ENCODE measurements at places on chromosomes 3 and 15.

DNA sequence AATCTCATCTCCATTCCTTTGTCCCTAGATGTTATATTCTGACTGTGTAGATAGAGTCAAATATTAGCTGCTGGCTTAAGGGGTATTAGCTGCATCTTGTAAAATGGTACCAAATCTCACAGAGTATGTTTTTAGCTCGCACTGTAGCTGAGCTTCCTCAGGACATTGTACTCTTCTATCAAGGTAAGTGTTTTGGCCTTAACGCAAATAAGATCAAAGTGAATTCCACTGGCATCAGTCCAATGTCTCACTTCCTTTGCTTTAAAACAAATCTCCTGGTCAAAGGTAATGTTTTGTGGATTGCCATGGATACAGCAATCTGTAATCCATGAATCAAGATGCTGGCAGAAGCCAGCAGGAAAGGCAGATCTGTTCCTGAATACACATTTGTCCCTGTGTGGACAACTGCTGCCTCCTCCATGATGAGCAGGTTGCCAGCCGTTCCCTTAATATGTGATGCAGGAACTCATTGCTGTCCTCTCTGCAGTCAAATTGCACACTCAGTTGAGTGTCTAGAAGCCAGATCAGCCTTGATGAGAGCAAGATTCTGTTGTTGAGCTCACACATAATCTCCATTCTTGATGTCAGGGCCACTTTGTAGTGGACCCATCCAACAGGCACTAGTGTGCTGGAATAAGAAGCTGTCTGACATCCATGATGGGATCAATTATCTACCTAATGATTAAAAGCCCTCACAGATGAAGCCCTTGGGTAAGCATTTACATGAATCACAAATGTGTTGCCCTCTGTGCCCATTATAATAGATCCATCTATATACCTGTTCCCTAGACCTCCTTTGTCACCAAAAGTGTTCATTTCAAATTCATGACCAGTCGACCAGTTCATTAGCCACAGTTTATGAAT lies 96.6 kb upstream of the AGTR1 start:
- no peak for DNase-seq

- no peak for DNase-seq
Observed at GRCh38 chr3:127679534-127680145, 6.9 kb downstream of the ABTB1 start.

- DNase-seq = no peak
Observed at GRCh38 chr15:38961931-38962330, 397.3 kb upstream of the RASGRP1 start.

GRCh38 chr3:40800343-40800742 lies 275.6 kb downstream of the ZNF621 start:
- no peak for DNase-seq

- DNase-seq = no peak
Observed at GRCh38 chr15:77846360-77846759, 213.6 kb upstream of the LINGO1 start.

DNA sequence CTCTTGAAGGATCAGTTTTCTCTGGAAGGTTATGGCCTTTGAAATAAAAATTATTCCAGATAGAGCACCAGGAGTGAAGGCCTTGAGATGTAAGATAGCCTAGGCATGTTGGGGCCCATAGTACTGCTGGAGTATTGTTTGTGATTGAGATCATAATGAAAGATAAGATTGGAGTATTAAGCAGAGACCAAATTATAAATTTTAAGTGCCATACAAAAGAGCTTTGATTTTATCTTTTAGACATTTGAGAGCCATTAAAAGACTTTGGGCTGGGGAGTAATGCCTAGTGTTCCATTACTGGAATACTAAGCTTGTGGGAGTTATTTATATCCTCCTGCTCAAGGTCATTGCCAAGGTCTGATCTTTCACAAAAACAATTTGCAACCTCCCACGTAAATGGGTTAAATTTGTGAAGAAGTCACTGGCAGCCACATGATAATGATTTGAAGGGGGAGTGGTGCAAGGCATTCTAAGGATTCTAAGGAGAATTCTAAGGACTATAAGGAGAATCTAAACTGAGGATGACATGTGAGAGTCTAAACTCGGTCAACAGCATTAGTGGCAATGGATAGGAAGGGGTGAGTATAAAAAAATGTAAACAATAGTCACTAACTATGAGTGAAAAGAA lies 12.8 kb downstream of the ELL3 start:
- DNase-seq = no peak

DNA sequence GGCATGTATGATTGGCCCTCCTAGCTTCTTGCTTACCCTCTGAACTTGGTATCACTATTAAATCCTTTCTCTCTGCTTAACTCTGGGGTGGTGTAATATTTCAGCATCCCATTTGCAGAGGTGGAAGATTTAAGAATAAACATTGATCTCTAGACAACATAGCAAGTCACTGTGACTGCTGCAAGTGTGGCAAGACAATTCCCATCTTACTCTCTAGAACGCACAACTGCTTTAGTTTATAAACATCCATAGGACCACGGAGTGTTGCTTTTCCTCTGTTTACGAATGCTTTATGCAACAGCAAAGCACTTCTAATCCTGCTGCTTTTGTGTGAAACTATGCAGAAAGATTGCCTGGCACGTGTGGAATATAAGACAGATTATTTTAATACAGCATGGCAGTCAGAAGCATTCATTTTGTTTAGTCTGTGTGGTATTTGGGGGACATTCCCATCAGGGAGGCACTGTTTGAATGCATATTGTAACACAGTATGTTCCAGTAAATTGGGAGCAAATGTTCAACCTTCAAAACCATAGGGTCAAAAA lies 338.9 kb upstream of the TMCO5A start:
- no peak for DNase-seq

- no peak for DNase-seq
Observed at GRCh38 chr3:190545191-190545590, 31.3 kb downstream of the IL1RAP start.

DNA sequence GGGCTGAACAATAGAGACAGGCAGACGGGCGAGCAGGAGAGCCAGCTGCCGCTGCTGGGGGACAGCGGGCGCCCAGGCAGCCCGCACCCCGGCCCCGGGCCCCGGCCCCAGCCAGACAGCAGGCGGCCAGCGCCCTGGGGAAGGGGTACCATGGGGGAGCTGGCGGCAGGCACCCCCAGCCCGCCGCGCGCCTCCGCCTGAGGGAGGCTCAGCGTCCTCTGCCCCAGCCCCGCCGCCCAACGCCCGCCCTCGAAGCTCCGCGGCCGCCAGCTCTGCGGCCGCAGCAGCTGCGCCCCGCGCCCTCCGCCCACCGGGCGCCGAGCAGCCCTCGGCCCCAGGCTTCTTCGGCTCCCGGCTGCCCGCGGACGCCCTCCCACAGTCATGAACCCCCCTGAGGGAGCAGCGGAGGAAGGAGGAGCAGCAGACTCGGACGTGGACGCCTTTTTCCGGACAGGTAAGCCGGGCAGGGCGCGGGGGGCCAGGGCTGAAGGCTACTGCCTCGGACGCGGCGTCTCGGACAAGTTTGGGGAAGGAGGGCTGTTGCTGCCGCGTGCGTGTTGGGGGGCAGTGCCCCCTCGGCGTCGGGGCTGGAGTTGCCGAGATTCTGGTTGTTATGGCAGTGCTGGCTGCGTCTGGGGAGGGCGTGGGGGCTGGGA lies 41.6 kb upstream of the ROPN1 start:
- DNase-seq = no peak

- DNase-seq = no peak
Observed at GRCh38 chr3:7512048-7512447, 651.1 kb downstream of the GRM7 start.

DNA sequence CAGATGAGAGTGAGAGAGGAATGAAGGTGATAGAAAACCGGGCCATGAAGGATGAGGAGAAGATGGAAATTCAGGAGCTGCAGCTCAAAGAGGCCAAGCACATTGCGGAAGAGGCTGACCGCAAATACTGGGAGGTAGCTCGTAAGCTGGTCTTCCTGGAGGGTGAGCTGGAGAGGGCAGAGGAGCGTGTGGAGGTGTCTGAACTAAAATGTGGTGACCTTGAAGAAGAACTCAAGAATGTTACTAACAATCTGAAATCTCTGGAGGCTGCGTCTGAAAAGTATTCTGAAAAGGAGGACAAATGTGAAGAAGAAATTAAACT lies 88.9 kb downstream of the EOMES start:
- no peak for DNase-seq

DNA sequence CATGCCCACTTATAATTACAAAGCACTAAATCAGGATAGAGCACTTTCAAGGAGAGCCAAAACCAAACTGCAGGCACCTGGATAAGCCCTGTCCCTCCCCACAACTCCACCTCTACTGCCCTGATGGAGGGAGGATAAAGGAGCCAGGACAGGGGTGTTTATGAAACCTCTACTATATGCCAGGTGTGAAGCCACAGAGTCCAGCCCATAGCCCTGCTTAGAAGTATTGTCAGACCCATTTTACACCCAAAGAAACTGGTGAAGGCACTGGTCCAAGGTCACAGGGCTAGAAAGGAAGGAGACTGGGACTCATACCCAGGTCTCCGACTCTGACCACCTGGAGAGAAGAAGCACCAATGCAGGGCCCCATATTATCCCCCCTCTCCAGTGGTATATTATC lies 48.7 kb downstream of the SH3BP5 start:
- no peak for DNase-seq

GRCh38 chr3:185416513-185416912 lies 53.6 kb downstream of the MAP3K13 start:
- no peak for DNase-seq
